ENCODE measurements at places on chromosomes 1 and 21.

DNA sequence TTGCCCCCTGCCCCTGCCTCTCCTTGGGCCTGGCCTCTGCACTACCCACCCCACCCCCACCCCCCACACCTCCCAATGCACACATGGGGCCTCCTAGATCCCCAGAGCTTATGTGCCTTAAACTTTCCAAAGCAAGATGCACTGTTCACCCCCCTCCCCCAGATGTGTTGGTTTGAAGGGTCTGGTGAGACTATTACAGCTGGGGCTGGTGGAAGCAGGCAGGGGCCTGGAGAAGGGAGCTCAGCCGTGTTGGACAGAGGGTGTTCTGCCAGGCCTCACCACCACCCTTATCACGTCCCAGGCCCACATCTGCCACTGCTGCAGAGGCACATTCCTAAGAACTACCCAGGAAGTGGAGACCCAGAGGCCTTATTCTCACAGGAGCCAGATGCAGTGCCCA lies 18.3 kb upstream of the RSPO1 start:
- DNase-seq, result no peak

DNA sequence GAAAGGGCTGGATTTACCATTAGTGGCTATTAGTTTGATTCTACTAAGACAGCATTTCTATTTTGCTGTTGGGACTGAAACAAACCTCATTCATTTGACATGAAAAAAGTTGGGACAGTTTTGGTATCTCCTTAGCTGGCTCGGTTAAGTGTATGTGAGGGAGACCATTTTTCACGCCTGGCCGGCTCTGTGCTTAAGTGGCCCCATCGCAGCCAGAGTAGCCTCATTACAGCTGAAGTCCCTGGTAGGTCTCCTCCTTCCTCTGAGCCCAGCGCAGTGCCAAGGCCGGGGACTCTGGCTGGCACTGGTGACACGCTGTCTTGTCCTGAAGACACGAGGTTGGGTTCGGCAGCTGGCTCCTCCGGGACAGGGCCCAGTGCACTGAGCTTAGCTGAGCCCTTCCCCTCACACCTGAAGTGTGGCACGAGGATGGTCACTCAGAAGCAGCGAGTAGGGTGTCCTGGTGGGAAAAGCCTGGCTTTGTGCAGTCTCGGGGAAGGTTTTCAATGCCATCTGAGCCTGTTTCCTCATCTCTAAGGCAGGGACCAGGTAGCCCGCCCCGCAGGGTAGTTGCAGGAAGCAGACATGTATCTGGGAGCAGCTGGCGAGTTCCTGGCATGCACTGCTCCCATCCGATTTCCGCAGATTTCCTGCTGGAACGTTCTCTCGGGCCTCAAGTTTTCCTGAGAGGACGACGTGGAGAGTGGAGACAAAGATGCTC lies 196.5 kb downstream of the DYRK1A start:
- DNase-seq, result no peak

GRCh38 chr1:187509091-187509490 lies 680.3 kb downstream of the PLA2G4A start:
- no peak for DNase-seq

- no peak for DNase-seq
Measured at GRCh38 chr21:44489962-44490361, 34.7 kb downstream of the LRRC3 start.

GRCh38 chr1:31830511-31830910 lies 14.7 kb upstream of the SPOCD1 start:
- no peak for DNase-seq

DNA sequence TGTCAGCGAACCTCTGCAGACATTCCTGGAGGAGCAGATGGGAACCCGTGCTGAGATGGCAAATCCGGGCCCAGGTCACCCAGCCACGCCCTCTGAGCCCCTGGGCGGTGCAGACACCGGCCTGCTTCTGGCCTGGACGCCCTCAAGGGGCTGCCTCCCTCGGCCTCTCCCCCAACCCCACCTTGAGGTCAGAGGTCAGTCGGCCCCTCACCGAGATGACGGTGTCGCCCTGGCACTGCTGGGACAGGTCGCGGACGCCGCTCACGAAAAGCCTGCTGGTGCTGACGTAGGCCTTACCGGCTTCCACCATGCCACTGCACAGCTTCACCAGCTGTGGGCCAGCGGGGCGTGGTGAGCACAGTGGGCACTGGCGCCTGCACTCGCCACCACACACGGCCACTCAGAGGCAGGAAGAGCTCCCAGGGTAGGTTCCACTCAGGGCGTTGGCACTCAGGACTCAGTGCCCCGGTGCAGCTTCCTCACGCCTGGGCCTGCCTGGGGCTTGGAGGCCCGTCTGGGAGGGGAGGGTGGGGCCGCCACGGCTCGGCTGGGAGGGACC lies 4.7 kb downstream of the ACAP3 start:
- DNase-seq, result no peak

GRCh38 chr1:19078536-19078935 lies 122.1 kb upstream of the IFFO2 start:
- no peak for DNase-seq

- DNase-seq, result no peak
Measured at GRCh38 chr1:95007687-95008086, 65.1 kb downstream of the ALG14 start.

DNA sequence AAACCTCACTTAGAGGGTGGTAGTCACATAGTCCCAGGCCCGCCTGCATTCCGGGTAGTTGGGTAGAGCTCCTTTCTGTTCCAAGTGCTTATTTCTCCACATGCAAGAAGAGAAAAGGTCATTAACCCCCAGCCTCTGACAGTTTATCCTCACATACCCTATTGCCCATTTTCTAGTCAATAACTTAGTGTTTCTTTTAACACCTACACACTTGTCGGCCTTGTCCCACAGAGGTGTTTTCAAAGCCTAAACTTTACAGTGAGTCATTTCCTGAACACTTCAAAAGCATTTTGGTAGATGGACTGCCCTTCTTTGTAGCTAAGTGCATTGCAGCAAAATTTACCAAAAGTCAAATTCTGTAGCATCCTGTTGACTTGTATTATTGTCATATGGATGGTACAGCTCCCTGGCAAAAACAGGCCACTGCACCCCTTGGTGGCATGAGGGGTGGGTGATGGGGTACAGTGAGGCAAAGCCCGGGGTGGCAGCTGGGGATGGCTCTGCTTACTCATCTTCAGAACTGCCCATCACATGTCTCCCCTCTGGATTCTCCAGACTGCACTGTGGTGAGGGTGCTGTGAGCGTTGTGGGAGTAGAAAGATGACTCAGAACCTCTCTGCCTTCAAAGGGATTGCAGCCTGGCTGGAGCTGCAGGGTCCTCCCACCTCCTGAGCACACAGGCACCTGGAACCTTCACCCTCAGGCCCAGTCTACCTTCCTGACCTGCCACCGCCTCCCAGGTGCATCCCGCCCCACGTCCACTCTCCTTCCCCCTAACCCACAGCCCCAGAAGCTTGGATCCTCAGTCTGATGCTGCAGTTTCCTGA lies 45.8 kb upstream of the DMRTB1 start:
- peak; percentile 67 for DNase-seq

DNA sequence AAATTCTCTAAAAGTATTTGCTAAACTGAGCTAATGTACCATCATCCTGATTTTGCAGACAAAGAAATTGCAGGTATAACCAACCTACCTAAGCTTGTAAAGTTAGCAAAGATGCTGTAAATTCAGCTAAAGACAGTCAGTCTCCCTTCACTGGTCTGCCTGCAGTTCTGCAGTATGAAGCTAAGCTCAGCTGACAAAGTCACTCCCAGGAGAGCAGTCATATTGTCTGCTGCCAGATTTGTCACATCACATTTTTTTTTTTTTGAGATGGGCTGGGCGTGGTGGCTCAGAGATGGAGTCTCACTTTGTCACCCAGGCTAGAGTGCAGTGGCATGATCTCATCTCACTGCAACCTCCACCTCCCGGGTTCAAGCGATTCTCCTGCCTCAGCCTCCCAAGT lies 8.9 kb upstream of the CMPK1 start:
- DNase-seq, result no peak

DNA sequence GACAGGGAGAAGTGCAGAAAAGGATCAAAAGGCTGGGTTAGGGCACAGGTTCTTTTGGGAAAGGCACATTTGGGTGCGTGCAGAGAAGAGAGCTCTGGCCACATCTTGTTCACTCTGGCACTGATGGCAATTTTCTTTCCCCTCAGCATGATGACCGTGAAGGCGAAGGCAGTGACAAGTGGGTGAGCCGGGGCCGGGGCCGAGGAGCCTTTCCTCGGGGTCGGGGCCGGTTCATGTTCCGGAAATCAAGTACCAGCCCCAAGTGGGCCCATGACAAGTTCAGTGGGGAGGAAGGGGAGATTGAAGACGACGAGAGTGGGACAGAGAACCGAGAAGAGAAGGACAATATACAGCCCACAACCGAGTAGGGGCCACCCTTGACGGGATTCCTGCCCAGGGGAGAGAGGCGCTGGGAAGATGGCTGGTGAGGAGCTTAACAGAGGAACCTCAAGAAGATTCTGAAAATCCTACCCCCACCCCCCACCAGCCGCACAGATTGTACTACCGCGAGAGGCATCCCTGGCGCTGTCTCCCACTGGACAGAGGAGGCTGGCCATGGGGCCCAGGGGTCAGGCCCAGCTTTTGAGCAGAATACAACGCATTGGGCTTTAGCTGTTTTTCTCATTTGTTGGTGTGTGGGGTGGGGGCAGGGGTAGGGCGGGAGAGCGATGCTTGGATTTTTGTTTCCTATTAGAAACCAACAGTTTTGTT lies 2.4 kb upstream of the SH3D21 start:
- DNase-seq, result no peak

DNA sequence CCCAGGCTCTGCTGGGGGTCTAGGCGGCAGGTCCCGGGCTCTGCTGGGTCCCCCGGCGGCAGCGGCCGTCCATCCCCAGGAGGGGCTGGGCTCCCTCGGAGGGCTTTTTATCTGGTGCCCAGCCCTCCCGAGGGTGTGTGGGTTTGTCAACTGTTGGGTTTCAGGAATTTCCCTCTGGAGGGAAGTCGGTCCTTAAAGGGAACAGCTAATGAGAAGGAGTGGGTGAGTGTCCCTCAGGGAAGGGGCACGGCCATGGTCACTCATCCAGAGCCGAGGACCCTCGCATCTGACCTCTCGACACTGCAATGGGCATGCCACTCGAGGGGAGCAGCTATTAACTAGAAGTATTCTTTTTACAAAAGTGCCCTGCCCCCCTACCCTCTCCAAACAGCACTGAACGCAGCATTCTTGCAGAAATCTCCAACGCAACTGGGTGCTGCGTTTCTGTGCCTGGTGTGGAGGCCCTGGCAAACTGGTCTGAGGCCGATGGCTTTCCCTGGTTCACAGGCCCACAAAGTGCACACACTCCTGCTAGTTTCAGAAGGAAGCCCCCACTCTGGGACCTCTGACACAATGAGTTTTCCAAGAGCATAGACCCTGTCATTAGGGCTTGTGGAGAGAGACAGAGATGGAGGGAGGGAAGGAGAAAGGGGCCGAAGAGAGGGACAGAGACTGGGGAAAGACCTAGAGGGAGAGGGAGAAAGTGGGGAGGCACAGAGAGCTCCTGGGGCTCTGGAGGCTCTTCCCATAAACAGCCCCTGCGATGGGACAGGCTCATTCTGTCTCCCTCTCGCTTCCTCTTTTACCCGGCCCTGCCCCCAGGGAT lies 1.0 kb upstream of the TSPEAR start:
- no peak for DNase-seq

GRCh38 chr1:244241438-244241837 lies 190.4 kb downstream of the ZBTB18 start:
- DNase-seq, result no peak

DNA sequence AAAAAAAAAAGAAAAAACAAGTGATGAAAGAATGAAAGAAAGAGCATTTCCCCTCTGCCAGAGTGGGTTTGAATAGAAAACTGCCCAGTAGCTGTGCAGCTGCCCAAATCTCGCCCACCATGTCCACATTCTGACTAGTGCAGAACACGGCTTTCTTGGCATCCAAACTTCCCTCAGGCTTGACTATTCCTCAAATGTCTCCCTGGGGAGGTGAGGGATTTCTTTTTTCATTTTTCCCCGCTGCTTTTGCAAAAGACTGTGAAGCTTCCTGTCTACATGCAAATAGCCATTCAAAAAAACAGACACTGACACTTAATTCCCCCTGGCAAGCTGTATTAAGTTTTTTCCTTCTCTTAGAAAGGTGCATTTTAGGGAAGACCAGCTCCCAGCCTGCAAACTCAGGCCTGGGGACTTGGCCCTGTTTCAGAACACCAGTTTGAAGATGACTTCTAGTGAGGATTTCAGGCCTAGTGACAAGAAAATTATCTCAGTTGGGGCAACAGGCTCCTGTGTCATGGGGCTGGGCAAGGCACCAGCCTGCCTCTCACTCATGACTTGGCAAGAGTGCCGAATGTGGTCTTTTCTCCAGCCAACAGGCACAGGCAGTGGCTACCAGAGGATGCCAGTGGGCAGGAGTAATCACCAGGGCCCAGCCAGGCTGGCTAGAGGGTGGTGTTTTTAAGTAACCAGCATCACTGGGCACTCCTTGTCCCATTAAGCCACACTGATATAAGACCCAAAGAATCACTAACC lies 178.1 kb upstream of the NFIA start:
- no peak for DNase-seq

DNA sequence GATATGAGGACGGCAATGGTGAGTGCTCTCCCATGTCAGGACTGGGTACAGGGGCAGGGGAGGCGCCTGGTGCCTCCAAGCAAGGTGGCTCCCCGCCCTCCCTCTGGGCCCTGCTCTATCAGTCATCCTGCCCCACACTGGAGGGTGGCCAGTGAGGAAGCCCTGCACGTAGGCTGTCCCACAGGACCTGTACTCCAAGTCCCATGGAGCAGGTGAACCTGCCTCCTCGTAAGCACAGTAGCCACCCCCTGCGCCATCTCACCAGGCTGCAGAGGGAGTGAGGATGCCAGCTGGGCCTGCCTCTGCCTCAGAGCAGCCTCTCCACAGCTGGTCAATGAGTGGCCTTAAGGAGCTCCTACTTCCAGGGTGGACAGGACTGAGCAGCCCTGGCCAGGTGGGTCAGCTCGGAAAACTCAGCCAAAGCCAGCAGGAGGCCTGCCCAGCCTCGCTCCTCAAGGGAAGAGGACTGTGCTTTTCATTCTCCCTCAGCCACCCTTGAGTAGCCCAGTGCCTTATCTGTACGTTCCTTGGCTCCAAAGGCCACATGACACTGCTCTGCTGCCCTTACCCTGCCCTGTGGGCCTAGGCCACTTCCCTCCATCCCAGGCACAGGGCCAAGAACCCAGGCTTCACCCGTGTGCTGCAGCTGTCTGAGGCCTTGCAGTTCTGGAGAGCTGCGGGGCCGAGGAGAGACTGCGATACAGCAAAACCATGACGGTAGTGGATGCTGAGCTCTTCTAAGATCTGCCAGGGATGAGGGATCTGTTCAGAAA lies 39.6 kb downstream of the SLC45A1 start:
- no peak for DNase-seq

GRCh38 chr1:228226956-228227791 lies 19.3 kb downstream of the OBSCN start:
- DNase-seq, result no peak

DNA sequence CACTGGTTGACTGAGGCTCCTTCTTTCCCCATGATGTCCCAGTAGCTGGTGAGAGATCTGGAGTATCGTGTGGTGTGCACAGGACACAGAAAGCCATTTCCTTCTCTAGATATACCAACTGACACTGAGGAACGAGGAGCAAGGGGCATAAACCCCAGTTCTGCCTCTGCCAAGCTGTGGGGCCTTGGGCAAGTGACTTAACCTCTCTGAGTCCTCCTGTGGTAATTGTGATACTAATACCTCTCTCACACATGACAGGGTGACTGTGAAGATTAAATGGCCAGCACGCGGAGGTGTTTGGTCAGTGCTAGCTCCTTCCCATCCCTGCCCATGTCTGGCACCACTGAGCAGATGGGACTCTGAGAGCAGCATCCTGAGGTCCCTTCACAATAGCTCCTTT lies 26.3 kb upstream of the TCEA3 start:
- no peak for DNase-seq
